ENCODE measurements at places on chromosomes 3 and 15.
A peak's percentile ranks its signal among the peaks of the same experiment; 100 is the strongest.

DNA sequence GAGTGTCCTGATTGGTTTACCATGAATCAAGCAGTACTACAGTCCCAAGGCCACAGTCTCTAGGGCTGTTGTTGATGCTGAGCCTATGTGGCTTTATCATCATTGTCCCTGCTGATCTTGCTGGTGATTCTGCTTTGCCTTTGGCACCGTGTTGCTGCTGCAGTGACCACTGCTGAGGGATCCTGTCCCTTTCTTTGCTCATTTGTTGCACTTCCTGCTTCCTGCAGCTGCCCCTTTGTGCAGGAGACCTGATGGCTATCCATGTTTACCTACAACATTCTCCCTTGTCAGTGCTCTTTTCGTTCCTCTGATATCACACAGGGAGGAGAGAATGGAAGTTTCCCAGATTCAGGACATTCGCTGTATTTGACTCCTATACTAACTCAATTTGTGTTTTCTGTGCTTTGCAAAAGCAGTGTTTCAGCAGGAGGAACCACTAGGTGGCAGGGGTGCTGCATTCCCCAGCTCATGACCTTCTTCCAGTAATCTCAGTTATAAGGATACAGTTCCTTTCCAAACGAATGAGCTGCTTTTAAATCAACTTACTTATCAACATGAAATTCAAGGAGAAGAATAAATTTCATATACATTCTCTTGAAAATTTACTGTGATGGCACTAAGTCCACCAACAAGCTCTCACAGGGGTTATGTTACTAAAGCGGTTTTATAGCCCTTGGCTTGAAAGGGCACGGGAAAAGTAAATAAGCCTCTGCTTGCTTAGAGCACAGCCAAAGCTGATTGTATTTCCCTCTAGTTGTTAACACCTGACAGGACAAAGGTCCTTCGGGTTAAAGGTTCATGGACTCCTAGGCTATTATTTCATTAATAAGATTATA is 9.7 kb upstream of the THUMPD3 start:
- DNase-seq: no peak

- DNase-seq: no peak
Observed at GRCh38 chr15:83207009-83207659, 489 bp downstream of the HDGFL3 start.

DNA sequence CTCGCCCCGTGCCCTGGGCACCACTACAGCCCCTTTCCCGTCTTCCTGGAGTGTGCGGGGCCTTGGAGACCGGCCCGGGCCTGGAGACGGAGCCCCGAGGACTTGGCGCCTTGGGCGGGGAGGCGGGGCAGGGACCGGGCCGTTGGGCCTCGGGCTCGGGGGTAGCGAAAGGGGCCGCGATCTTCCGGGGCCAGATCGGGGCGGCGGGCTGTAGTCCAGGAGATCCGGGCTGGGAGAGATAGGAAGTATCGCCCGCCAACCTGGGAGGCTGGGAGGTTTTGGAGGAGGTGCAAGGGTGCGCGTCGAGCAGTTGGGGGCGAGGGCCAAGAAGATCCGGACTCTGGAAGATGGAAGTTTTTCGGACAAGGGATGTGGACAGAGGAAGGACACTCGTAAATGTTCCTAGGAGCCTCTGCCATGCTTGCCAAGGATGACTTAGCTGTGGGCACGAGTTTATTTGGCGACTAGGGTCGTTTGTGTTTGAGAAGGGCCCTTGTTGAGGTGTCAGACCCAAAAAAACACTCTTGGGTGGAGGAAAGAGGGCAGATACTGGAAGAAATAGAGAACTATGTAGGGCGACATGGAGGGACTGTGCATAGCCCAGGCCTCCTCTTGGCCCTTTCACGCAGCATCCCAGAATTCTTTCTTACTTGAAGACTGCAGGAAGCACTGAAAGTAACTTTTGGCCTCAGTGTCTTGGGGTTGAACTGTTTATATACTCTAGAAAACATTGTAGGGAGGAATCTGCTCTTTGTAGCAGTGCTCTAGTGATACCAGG is 712 bp downstream of the RTF1 start:
- no peak for DNase-seq

GRCh38 chr15:84035399-84035766 is 200.2 kb upstream of the GOLGA6L4 start:
- no peak for DNase-seq

GRCh38 chr3:194340757-194341400 is 10.2 kb downstream of the CPN2 start:
- DNase-seq: no peak

- DNase-seq: no peak
Observed at GRCh38 chr15:90822204-90822955, 46.0 kb upstream of the FURIN start.

DNA sequence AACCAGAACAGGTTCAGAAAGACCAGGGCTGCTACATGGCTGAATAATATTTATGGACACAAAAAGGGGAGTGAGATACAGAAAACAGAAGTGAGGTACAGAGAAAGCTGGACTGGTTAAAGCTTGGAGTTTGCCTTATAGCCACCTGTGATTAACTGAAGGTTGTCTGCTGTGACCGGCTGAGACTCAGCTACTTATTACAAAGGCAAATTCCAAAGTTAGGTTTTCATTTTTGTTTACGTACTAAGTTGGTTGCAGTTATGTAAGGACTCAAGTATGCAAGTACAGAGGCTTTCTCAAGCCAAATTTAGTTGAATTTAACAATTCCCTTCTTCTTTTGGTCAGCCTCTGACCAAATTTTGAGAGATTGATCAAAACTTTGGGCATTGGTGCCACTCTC is 264.6 kb downstream of the THSD4 start:
- DNase-seq: no peak

DNA sequence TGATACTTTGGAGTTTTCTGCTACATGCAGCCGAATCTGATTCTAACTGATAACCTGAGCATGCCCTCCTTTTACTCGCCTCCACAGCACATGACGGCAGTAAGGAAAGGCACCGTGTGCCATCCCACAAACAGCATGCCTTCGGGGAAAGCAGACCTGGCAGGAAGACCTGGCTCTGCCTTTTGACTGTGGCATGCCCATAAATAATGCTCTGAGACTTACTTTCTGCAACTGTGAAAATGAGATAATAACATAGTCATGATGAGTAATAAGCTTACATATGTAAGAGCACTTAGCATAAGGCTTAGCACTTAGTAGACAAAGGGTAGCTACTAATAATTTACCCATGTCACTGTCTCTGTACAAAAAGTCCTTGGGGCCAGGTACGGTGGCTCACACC is 32.9 kb downstream of the MTHFS start:
- DNase-seq: no peak

GRCh38 chr3:5213574-5213966 is 26.1 kb downstream of the EDEM1 start:
- DNase-seq: no peak

DNA sequence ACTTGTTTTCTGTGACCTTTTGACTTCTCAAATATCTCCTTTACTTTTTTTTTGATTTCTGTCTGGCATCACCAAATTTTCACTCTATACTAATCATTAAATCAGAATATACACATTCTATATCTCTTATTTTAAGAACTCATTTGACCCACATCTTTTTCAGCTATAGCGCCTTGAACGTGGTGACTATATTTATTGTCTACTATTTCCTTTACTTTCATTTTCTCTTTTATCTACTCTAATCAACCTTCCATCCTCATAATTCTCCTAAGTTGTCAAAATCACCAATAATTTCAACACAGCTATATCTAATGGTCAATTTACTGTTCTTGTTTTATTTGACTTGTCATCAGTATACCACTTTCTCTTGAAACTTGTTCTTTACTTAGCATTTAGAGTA is 119.0 kb upstream of the CBLB start:
- no peak for DNase-seq

GRCh38 chr3:170159933-170160332 is 21.6 kb downstream of the PHC3 start:
- DNase-seq: no peak

DNA sequence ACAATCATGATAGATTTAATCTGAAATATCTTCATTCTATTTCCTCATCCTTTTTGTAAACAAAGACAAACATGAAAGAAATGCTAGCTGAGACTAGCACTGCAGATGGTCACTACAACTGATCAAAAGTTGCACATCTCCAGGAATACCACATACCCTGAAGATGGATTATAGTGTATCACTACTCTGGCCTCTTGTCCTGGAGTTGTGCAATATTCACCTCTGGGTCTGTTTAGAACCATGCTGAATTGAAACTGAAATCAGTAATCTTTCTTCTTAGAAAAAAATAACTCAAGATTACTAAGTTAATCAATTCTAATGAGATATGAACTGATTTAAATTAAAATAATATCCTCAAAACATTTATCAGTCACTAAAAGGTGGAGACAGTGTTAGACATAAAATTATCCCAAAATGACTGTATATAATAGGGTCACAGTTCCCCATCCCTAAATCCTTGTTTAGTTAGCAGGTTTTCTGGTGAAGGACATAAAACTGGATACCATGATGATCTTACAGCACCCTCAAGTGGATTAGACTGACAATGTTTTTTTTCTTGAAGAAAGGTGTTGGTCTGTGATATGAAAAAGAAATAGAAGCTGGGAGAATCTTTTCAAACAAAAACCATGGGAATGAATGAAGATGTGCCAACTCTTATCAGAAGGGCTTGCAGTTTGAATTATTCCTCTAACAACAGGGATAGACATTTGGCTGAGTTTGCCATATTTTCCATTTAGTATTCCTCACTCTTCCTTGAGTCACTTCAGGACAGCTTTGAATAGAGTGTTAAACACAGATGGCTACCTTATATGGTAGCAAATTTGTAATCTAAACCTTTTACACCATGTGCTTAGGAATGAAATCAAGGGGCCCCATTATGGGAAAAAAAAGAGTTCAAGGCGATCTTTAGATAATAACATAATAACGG is 7.1 kb upstream of the TTC14 start:
- no peak for DNase-seq

GRCh38 chr3:114939920-114940319 is 207.2 kb downstream of the ZBTB20 start:
- no peak for DNase-seq

DNA sequence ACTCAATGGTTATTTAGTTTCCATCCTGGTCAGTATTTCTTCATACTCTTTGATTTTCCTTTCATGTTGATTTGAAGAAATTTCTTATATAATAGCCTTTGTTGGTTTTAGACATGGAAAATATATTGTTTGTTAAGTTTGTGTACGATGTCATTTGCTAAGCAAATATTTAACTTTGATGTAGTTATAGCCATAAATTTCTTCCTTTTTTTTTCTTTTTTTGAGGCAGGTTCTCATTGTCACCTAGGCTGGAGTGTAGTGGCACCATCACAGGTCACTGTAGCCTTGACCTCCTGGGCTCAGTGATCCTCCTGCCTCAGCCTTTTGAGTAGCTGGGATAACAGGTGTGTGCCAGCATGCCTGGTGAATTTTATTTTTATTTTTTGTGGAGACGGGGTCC is 51.4 kb downstream of the NMD3 start:
- DNase-seq: no peak

DNA sequence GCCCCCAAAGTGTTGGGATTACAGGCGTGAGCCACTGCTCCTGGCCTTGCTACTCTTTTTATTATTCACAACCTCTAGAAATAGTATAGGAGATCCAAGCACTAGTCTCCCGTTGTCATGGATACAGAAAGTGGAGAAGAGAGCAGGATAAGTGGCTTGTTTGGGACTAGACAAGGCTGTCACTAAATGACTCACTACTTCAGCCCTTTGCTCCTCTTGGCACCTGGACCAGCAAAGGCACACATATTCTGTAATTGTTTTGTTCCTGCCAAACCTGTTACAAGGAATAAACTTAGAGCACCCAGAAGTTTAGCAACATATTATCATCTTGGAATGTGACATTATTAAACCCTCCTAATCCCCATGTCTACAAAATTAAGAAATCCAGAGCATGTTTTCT is 427.2 kb upstream of the THBS1 start:
- DNase-seq: peak; percentile 16

DNA sequence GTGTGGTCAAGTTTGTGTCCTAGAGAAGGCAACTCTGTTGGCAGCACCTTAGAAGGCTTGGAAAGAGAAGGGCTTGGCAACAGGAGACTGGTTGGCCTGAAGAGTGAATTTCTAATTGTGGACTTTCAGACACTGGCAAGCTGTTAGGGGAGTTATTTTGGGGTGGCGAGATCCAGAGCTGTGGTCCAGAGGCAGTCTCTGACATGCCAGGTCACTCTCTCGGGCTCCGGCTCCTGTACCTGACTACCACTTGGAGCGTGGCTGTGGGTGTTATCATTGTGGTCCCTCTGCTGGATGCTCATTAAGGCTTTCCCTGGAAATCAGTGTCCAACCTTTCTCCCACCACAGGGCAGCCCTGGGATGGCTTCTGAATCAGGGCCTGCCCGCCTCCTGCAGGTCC is 209.0 kb downstream of the SLCO3A1 start:
- DNase-seq: no peak

GRCh38 chr3:174358252-174358651 is 500.9 kb upstream of the NAALADL2 start:
- DNase-seq: no peak

DNA sequence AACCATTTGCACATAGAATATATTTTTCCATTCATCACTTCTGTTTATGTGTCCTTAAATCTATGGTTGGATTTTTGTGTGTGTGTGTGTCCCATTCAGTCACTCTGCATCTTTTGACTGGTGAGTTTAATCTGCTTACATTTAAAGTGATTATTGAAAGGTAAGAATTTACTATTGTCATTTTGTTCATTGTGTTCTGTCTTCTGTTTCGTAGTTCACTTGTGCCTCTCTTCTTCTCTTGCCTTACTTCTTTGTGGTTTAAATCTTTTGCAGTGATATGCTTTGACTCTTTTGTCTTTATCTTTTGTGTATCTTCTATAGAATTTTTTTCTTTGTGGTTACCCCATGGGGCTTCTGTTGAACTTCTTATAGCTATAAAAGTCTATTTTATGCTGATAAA is 166.3 kb upstream of the UBE3A start:
- DNase-seq: no peak

- no peak for DNase-seq
Observed at GRCh38 chr3:45689787-45690145, 570 bp downstream of the SACM1L start.

DNA sequence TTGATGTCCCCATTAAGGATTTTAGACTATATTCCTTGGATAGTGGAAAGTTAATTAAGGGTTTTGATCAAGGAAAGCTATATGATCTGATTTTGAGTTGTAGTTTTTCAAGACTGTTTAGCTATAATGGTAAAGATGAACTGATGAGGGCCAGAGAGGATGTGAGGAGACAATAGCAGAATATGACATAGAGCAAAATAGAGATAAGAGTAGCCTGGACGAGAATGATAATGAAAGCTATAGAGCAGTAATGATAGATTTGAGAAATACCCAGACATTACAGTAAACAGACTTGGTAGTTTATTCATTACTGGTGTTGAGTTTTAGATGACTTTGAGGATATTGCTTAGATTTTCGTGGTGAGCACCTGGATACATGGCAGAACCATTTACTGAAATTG is 3.8 kb downstream of the SUCNR1 start:
- no peak for DNase-seq

DNA sequence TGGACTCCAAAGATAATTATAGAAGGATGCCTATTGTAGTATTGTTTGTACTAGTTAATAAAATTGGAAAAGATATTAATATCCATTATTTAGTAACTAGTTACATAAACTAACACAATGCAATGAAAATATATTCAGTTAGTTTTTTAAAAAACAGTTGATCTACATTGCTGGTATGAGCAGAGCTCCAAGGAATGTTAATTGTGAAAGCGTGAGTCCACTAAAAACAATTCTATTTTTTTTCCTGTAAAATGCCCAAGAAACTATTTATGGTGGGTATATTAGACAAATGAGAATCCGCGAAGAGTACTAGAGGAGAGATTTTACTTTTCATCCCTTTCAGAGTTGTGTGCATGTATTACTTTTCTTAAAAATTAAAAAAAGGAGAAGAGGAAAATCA is 104.3 kb downstream of the MCTP2 start:
- no peak for DNase-seq

All from NCI-H187 (cell line).